ENCODE measurements at places on chromosomes 7 and 10.

DNA sequence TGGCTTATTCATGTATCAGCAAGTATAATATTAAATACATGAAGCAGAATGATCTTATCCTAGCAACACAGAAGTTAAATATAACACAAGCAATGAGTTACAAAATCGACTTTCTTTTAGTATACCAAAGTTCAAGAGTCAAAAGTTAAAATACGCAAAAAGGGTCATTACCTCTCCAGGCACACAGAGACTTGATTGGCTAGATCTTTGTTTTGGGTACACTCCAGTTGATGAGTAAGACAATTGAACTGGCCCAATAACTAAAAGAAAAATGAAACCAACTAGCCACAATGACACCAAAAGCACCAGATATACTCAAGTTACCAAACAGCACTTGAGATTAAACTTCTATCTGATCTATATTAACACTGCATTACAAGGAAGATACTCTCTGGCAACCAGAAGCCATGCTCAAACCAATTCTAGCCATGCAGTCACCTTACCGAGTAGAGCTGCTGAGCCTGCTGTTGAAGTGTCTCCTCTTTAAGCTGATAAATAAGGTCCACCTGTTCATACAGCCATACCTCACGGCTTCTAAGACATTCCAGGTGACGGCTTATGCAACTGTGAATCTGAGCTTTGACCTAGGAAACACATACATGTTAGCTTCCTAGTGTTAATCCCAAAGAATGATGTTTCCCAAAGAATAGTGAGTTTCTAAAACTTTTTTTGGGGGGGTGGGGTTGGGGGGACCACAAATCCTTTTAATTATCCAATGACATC is 15.6 kb downstream of the NCOA4 start:
- no peak for DNase-seq

- no peak for DNase-seq
Measured at GRCh38 chr10:57917019-57917418, 350.7 kb downstream of the IPMK start.

DNA sequence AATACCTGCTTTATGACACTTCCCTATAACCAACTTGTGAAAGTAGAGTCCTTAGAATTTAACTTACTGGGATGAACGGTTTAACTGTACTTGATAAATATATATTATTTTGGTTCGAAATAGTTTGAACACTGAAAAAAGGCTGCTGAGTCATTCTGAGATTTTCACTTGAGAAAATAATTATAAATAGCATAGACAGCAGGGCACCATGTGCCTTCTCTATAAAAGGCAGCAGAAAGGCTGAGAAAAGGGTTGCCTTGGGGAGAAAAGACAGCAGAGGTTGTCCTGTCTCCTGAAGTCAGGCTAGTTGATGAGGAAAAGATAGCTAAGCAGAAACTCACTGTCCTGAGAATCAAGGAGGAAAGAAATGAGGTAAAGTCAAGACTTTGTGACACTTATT is 92.4 kb downstream of the CTTNBP2 start:
- no peak for DNase-seq

DNA sequence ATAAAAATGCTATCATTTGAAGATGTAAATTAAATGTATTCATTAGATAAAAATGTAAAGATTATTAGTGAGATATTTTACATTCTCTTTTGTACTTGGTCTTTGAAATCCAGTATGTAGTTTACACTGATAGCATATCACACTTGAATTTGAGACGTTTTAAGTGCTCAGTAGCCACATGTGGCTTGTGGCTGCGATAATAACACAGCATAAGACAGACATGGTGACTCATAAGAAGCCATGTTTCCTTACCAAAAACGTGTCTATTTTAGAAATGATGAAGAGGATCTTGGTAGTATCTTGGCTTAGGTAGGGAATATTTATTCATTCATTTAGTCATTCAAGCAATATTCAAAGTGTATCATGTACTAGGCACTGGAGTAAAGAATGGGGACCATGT is 149.3 kb downstream of the POU6F2 start:
- no peak for DNase-seq

- no peak for DNase-seq
Measured at GRCh38 chr7:3722396-3722922, 421.4 kb downstream of the SDK1 start.
